Uterus (tissue), 4 donors: ENCODE measurements at places on chromosomes 7 and 10. TPM values are rescaled to one million over a fixed set of nuclear protein-coding genes. Genes with fewer than 3 reads are reported as not detected.

GRCh38 chr7:46812101-46812675 is 769.7 kb downstream of the TNS3 start:
- no peak for DNase-seq

- DNase-seq: no peak
Observed at GRCh38 chr10:17548162-17548561, 69.0 kb downstream of the HACD1 start.

DNA sequence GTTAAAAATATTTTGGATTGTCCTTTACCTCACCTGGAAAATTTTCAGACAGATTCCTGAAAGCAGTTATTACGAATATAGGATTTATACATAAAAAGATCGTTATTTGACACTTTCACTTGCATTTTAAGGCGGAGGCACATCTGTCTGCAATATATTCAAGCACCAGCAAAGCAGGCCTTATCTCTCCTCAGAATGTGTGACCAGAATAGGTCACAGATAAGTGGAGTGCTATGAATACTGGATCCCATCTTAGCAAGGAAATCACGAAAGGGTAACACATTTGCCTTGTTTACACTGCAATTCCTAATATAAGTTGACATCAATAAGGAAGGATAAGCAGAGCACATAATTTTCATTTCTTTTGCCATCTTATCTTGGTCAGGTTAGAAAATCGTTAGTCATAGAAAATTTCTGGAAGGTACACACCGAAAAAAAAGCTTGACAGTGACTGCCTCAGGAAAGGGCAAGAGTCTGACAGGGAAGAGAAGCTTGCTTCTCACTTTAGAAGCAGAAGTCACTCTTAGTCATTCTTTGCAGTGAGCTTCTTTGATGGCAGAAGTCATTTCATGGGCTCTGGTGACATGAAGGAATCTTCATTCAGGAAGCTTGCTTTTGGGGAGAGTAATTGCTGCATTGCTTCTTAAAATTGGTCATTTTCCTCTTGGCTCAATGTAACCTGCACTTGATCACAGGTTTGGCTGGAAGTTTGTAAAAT is 98.1 kb upstream of the STK17A start:
- DNase-seq: no peak

- DNase-seq: no peak
Observed at GRCh38 chr7:80472491-80473200, 39.2 kb downstream of the GNAT3 start.

Gene PDLIM1
- total RNA-seq: 42.0 TPM

GRCh38 chr7:38630720-38631673 is at the start of gene AMPH:
AMPH (minus strand) TSS chr7:38631373; CDS start chr7:38631351, 22 bp downstream.
- peak; percentile 65 for DNase-seq

GRCh38 chr10:8588135-8588534 is 533.6 kb downstream of the GATA3 start:
- DNase-seq: no peak

- DNase-seq: no peak
Observed at GRCh38 chr10:112832361-112832878, 117.6 kb upstream of the TCF7L2 start.

DNA sequence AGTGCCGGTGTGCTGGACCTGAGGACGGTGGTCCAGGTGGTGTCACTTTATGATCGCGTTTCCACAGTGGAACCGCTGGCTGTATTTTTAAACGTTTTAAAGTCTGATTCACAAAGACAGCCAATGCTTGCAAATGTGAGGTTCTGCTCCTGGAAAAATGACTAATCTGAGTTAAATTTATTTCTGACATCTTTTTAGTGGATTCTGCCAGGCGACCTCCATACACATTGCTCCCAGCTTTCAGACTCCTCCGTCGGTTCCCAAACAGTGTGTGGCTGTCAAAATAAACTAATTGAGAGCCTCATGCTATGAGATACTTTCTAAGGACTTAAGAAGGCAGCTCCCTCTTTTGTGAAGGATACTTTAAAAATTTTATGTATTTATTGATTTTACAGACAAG is 12.7 kb upstream of the TTYH3 start:
- no peak for DNase-seq

Gene DNAJC2
- 27.9 TPM for total RNA-seq

DNA sequence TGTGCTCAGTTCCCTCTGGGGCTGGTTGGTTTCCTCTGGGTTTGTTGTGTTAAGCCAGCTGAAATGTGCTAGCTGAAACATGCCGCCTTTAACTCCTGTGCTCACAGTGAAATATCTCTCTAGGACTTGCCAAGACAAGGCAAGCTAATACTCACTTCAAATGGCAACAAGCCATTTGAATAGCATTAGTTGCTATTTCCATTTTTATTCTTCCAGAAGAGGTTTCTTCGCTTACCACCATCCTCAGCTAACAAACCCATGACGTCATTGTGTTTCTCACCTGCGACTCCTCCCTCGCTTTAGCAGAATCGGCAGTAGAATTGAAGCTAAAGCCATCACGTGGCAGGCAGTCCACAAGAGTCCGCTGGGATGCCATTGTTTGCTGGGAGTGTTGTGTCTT is 61.3 kb downstream of the ZNF22 start:
- no peak for DNase-seq

DNA sequence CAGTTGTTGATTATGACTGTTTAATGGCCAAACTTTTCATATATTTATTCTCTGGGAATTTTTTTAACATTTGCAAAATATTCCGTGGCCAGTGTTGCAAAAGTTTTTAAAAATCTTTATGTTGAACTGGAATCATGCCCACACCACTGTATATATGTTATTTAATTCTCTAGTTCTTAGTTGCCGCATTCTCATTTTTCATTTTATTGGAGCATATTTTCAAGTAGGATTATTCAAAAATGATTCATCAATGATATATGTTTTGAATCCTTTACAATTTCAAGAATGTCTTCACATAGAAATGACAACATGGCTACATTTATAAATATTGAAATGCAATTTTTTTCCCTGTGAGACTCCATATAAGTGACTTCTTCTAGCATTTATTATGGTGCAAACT is 188.6 kb upstream of the LRRTM3 start:
- no peak for DNase-seq

DNA sequence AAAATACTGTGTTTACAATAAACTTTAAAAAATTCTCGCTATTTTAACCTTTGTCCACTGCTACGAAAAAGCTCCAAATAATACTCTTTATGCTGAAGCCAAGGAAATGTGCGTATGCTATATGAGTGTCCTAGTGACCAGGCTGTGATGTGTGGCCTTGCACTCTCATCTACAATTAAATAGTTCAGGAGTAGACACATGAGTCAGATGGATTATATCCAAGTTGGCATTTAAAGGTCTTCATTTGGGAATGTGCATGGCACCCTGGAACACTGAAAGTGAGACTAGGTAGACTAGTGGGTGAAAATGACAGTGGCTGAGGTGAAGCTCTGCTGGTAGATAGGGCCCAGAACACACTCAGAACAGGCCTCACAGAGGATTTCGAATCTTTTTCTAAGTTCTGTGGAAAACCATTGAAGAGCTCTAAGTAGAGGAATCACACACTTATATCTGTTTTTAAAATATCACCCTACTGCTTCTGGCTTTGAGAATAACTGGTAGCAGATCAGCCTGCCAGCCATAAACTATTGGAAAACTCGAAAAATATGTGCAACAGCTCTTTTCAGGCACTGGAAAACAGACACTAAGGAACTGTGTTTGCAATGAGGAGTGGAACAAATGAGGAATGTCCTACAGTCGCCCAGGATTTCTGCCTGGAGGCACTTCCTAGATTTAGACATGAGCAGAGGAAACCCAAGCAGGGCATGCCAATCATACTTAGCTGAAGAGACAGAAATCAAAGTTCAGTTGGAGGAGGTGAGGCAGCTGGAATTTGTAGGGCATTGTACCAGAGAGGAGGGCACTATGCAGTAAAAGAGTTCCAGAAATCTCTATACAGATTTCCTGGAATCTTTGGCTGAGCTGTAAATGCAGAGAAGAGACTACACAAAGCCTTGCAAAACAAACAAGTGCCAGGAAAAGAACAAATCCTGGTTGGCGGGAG is 603.8 kb upstream of the LRRTM3 start:
- no peak for DNase-seq

Gene GBX1
- total RNA-seq: not detected

- DNase-seq: peak; percentile 31
Observed at GRCh38 chr7:46557295-46557711, 636.2 kb upstream of the IGFBP3 start.

DNA sequence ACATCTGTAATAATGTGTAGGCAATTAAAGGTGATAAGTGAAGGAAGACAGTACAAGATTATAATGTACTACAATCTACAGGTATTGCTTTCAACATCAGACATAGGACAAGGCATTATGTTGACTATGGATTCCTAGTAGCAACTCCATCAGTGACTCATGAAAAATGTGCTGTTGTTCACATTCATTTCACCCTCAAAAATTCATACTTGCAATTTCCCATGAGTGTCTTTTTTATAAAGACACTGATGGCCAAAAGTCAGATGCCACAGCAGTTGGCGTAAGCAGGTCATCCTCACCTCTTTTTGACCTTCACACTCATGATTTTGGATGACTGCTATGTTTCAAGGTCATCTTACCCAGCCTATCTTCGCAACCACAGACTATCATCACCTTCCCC is 100.0 kb upstream of the AMPH start:
- DNase-seq: no peak

GRCh38 chr7:112866424-112866823 is 76.2 kb upstream of the TMEM168 start:
- no peak for DNase-seq

DNA sequence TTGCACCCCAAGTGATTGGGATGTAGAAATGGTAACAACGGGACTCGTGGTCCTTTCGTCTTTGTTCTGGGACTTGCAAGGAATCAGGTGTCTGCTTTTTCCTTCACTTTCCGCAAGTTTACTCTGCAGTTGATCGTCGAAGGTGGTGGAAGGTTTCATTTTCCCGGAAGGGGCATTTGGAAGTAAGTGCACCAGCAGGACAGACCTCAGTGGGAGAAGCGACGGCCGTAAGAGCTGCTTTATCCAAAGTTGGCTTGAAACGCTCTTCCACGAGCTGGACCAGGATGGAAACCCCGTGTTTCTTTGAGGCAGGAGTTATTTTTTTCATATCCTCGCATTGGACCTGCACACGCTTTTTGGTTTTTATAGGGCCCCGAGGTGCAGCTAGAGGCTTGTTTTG is 1.2 kb downstream of the BRI3 start:
- DNase-seq: no peak

- no peak for DNase-seq
Observed at GRCh38 chr7:25944777-25945515, 207.1 kb upstream of the NFE2L3 start.

DNA sequence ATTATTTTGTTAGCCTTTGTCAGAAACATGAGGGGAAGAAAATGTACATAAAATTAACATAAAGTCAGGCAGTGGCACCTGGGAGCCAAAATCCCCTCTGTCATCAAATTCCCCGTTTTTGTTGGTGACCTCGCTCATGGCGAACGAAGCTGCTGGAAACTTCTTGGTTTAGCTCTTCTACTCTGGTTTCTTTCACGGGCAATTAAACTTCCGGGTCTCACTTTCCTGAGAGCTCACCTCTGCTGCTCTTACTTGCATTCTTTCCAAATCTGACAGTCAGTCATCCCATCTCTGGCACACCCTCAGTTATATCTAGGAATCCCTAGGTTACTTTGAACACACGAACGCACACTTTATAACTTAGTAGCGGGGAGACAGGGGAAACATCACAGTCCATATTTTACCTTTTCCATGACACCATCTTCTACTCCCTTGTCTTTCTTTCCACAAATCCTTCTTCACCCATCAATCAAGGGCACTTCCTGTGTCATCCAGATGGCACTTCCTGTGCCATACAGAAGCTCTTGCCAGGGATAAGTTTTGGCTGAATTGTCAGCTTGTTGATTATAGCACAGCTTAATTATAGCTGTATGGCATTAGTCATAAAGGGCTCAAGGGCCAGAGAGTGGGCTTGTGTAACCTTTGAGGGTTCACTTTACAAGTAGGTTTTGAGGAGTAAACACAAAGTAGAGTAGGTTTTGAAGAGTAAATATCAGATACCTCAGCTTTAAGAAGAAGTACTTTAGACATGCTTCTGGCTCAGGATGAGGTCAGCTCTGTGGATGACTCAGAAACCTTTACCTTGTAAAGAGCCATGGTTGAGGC is 105.1 kb downstream of the GATA3 start:
- no peak for DNase-seq

Gene SLC12A9
- 22.1 TPM for total RNA-seq

GRCh38 chr7:148540041-148540738 is 50.4 kb upstream of the C7orf33 start:
- DNase-seq: peak; percentile 68

DNA sequence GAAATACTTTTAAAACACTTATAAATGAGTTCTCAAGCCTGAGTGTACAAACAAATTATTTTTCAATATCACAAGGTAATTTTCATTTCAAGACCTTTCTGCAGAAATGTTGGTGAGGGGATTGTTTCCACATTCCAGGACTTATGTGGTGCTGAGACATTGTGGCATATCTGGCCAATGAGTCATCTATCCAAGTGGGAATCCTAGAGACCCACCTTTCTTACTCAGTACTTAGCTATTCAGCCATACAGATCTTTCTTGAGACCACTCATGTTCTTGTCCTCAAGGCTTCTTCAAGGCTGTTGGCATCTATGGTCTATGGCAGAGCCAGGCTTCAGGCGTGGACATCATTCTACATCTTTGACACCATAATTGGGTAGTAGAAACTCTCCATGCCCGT is 225.4 kb downstream of the DKK1 start:
- DNase-seq: no peak

DNA sequence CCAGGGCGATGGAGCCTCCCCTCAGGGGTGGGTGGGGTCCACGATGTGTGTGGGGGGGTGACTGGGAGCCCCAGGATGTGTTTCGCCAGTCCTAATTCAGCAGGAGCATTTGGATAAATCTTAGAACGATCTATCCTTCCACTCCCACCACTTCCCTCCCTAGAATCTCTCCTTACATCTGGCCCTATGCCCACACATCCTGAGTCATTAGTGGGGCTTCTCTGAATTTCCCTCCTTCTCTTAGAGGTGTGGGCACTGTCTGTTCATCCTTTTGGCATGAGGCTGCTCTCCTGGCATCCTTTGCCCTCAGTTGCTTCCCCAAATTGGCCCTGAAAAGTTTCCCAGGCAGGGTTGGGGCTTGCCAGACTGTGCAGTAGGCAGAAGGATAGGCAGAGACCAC is 1.6 kb downstream of the GHRHR start:
- no peak for DNase-seq

DNA sequence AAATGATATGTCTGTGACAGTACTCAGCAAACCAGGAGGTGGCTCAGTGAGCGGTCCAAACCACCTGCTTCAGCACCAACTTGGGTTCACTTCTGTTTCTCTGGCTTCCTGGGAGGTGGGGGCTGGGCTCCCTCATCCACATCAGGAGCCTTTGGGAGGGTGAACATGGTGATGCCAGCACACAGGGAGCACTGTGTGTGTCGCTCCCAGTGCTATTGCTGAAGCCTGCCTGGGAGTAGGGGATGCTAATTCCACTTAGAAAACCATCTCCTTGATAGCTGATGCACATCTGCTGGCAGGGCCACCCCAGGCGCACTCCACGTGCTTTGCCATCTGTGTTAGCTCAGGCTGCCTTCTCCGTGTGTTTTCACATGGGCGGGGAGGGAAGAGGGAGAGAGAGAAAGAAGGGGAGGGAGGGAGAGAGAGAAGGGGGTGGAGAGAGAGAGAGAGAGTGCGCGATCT is 58.0 kb downstream of the RAMP3 start:
- DNase-seq: no peak

Gene MKX
- 7.6 TPM for total RNA-seq

GRCh38 chr10:123151737-123152135 is 2.5 kb upstream of the BUB3 start:
- no peak for DNase-seq

Gene ERV3-1
- 18.5 TPM for total RNA-seq

Gene GARIN1A
- total RNA-seq: not detected

GRCh38 chr10:26931223-26931622 is 70.5 kb upstream of the ABI1 start:
- no peak for DNase-seq

Gene HPSE2
- 7.7 TPM for total RNA-seq

Gene VSTM4
- 10.3 TPM for total RNA-seq
